ENCODE measurements at places on chromosomes 11 and 22. TPM values are rescaled to one million over a fixed set of nuclear protein-coding genes. Genes with fewer than 3 reads are reported as not detected.

- no peaks in the 10 kb centered on the region for H3K27me3 ChIP-seq
- peak overlapping the region; percentile 87 for H3K27ac ChIP-seq
- no peak overlapping the region for H3K4me3 ChIP-seq
- H3K4me1 ChIP-seq = no peaks in the 10 kb centered on the region
Measured at GRCh38 chr11:45210846-45211245, 64.4 kb downstream of the PRDM11 start.

DNA sequence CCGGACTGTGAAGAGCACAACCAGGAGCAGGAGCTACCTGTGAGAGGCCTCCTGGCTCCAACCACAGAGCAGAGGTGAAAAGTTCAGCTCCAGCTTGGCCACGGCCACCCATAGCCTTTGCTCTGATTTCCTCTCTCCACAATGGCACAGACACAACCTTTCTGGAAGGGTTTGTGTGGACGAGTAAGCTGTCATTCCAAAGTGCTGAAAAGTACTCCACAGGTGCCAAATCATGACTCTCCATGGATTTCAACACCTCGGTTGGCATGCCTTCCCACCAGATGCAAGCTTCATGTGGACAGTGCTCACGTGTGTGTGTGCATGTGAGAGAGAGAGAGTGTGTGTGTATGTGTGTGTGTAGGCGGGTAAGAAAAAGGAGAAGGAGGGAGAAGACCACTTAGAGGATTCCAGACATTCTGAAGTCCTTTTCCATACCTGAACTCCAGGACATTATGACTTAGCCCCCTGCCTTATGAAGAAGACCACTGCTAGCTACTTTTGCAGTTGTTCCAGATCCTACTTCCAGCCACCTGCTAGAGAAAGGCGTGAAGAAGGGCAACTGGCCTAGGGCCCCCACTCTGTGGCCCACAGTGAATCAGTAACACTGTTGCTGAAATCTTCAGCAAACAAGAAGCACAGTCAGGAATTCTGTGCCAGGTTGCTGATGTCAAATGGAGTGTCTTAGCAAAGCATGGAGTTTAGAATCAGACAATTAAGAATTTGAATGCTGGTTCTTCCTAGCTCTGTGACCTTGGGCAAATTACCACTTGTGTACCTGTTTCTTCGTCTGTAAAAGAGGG, 13.9 kb upstream of the NAV2 start:
- H3K4me3 ChIP-seq = no peak overlapping the region
- DNase-seq = peak; percentile 89
- peak overlapping the region; percentile 97 for H3K27ac ChIP-seq
- H3K36me3 ChIP-seq = no peaks in the 10 kb centered on the region
- H3K4me1 ChIP-seq = peaks cover 74% of the 10 kb centered on the region
- H3K27me3 ChIP-seq = no peaks in the 10 kb centered on the region

DNA sequence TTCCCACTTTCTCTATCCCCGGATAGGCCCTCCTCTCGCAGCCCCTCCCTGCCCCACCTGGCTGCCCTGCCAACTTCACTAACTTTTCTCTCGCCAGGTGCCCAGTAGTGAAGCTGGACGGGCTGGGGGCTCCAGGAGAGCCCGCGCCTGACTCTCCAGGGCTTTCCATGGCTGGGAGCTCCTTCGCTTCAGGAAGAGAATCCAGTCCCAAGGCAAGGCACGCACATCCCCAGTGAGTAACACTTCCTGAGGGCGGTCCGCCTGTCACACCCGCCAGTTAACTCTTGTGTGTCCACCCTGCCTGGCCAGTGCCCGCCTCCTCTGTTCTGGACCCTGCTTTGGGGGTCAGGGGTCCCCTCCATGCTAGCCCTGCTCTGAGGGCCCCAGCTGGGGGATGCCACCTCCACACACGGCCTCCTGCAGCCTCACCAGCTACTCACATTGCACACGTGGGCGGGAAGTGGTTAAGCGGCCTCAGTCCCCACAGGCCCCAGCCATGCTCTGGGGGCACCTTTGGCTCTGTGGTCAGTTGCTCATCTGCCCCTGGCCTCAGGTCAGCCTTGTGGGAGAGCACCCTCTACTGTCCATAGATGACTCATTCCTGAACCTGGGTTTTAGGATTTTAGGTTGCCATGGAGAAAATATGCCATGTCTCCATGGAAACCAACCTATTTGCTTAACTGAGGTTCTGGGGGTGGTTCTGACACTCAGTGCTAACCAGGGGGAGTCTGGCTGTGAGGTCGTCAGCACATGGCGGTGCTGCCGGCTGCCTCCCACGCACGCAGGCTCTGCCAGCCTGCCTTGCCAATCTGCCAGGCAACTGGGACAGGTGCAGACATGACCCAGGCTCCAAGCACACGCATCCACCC, at the start of gene RIN1:
Gene RIN1, minus strand, starts transcription at position 201 of the 869 bp plus-strand sequence. Its CDS starts 32 bp downstream, at position 169.
- peak; percentile 83 for DNase-seq
- H3K36me3 ChIP-seq = peaks cover 60% of the 10 kb centered on the region

- no peaks in the 10 kb centered on the region for H3K4me1 ChIP-seq
- no peaks in the 10 kb centered on the region for H3K27me3 ChIP-seq
- H3K27ac ChIP-seq = no peak overlapping the region
- H3K36me3 ChIP-seq = no peaks in the 10 kb centered on the region
- no peak for DNase-seq
Measured at GRCh38 chr11:87425391-87425790, 387.7 kb downstream of the TMEM135 start.

GRCh38 chr11:70603756-70604211, 205.5 kb downstream of the CTTN start:
- no peak overlapping the region for H3K4me3 ChIP-seq
- no peak overlapping the region for H3K27ac ChIP-seq
- peaks cover 4% of the 10 kb centered on the region for H3K27me3 ChIP-seq
- DNase-seq = no peak

DNA sequence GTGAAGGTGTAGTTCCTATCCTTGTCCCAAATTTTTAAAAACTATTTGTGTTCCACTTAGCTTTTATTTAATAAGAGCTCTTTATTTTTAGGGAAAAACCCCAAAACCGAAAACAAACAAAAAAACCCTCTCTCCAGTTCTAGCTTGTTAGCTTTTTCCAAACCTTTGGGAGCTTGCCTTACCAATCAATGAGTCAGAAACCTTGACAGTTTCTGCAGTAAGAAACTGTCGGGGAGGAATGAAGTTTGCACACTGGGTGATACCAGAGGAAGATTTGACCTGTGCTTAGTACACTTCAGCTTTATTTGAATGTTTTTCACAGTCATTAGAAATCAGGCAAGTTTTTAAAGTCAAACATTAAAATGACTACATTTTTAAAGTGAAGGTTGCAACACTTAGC, 105.0 kb downstream of the FAT3 start:
- H3K4me1 ChIP-seq = peaks cover 17% of the 10 kb centered on the region
- H3K36me3 ChIP-seq = no peaks in the 10 kb centered on the region
- H3K27me3 ChIP-seq = no peaks in the 10 kb centered on the region
- H3K27ac ChIP-seq = no peak overlapping the region

GRCh38 chr22:38316364-38317121, 690 bp downstream of the CSNK1E start:
- peaks cover 6% of the 10 kb centered on the region for H3K36me3 ChIP-seq
- peaks cover 56% of the 10 kb centered on the region for H3K4me1 ChIP-seq
- H3K4me3 ChIP-seq = peak overlapping the region; percentile 96
- peak overlapping the region; percentile 96 for H3K27ac ChIP-seq

- no peaks in the 10 kb centered on the region for H3K27me3 ChIP-seq
- no peak overlapping the region for H3K4me3 ChIP-seq
- no peak for DNase-seq
- H3K36me3 ChIP-seq = no peaks in the 10 kb centered on the region
- no peak overlapping the region for H3K27ac ChIP-seq
Measured at GRCh38 chr22:25663654-25664053, 78.3 kb upstream of the MYO18B start.

GRCh38 chr11:95229993-95230809, 801 bp downstream of the SESN3 start:
- H3K4me3 ChIP-seq = peak overlapping the region; percentile 61
- H3K36me3 ChIP-seq = no peaks in the 10 kb centered on the region
- peak; percentile 64 for DNase-seq
- no peaks in the 10 kb centered on the region for H3K4me1 ChIP-seq

- no peaks in the 10 kb centered on the region for H3K4me1 ChIP-seq
- H3K27me3 ChIP-seq = no peaks in the 10 kb centered on the region
- H3K27ac ChIP-seq = no peak overlapping the region
- H3K36me3 ChIP-seq = no peaks in the 10 kb centered on the region
- DNase-seq = no peak
Measured at GRCh38 chr11:103936059-103936458, 100.4 kb upstream of the DDI1 start.

DNA sequence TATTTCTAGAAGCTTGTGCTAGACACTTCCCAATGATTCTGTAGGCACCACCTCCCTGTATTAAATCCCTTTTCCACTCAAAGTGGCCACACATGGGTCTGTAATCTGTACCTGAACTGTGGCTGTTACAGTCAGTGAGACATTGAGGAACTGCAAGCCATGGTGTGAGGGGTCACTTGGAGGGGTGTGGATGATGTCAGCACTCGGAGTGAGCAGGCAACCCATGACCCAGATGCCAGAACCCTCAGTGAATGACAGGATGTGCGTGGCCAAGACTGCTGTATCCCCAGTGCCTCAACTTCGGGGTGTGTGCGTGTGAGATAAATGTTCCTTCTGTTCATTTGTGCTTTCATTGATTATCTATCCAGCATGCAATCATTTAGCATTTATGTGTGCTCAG, 14.7 kb upstream of the SHANK3 start:
- H3K27ac ChIP-seq = no peak overlapping the region
- no peaks in the 10 kb centered on the region for H3K36me3 ChIP-seq
- DNase-seq = no peak
- no peaks in the 10 kb centered on the region for H3K4me1 ChIP-seq

DNA sequence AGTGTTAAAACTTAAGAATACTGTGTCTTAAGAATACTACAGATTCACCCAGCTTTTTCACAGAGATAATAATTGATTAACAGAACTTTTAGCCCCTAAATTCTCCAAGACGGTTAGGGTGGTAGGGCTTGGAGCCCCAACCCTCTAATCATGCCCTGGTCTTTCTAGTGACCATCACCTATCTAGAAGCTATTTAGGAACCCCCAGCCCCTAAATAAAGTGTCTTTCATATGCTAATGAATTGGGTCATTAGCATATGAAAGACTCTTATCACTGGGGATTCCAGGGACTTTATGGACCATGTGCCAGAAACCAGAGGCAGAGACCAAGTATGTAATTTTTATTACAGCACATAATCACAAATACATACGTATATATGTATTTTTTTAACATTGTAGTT, 999.7 kb upstream of the RAG2 start:
- H3K4me1 ChIP-seq = no peaks in the 10 kb centered on the region
- no peak overlapping the region for H3K27ac ChIP-seq

GRCh38 chr11:123212406-123212805, 17.4 kb upstream of the CLMP start:
- no peaks in the 10 kb centered on the region for H3K4me1 ChIP-seq
- no peaks in the 10 kb centered on the region for H3K36me3 ChIP-seq
- no peak overlapping the region for H3K4me3 ChIP-seq
- H3K27me3 ChIP-seq = no peaks in the 10 kb centered on the region
- peak overlapping the region; percentile 84 for H3K27ac ChIP-seq
- no peak for DNase-seq

DNA sequence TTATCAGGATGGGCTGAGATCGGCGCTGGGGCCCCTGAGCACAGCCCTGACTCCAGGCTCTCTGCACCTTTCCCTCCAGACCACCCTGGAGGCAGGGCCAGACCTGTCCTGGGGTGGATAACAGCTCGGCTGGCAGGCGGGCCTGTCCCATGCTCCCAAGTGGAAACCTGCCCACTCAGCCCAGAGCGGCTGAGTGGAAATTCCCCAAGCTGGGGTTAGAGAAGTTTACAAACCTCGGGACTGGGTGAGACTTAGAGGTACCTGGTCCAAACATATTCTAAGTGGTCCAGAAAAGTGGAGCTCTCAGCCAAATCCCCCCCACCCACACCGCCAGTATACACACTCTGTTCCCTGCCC, 4.8 kb upstream of the FXYD2 start:
- DNase-seq = peak; percentile 66
- no peaks in the 10 kb centered on the region for H3K27me3 ChIP-seq
- H3K4me3 ChIP-seq = no peak overlapping the region
- H3K36me3 ChIP-seq = no peaks in the 10 kb centered on the region

- no peaks in the 10 kb centered on the region for H3K27me3 ChIP-seq
- H3K36me3 ChIP-seq = no peaks in the 10 kb centered on the region
- no peak for DNase-seq
- no peaks in the 10 kb centered on the region for H3K4me1 ChIP-seq
- no peak overlapping the region for H3K27ac ChIP-seq
- H3K4me3 ChIP-seq = no peak overlapping the region
Measured at GRCh38 chr11:101523634-101524260, 60.1 kb downstream of the TRPC6 start.

DNA sequence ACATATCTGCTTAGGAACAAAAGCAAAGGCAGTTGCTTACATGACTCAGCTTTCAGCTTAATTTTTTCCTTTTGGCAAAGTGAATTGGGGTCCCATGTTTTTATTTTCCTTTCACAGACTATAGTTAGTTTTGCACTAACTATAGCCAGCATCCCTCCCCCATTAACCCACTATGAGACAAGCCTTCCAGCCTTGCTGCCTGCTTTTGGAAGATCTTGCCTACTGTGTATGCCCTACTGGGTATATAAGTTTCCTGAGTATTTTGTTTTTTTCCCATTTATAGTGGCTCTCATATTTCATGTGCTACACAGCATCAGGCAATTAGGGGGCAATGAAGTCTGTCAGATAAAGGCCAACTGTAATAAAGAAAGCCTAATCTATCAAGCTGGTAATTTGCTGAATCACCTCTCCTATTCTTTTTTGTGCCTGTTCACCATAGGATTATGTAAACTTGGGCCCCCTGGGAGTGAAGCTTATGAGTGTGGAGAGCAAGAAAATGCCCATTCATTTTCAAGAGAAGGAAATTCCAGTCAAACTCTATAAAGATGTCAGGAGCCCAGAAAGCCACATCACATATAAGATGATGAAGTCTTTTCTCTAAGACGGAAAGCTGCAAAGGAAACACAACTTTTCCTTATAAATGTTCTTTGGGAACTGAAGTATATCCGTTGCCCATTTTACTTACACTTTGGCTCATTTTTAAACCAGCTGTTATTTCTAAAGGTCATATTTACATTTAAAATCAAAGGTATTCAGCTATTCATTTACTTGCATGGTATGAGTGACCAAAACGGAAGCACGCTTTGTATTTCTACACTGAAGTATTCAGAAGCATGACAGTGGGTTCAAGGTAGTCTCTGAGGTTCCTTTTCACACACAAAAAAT, 64.0 kb downstream of the CCDC83 start:
- H3K36me3 ChIP-seq = no peaks in the 10 kb centered on the region
- no peaks in the 10 kb centered on the region for H3K27me3 ChIP-seq
- H3K4me1 ChIP-seq = no peaks in the 10 kb centered on the region
- H3K27ac ChIP-seq = no peak overlapping the region
- H3K4me3 ChIP-seq = no peak overlapping the region

- no peak overlapping the region for H3K27ac ChIP-seq
- no peaks in the 10 kb centered on the region for H3K27me3 ChIP-seq
- no peaks in the 10 kb centered on the region for H3K4me1 ChIP-seq
Measured at GRCh38 chr11:27907091-27907490, 200.9 kb downstream of the KIF18A start.

CHST1 gene
- 1.4 TPM for total RNA-seq

DAGLA gene
- 4.2 TPM for total RNA-seq

TRIM22 gene
- total RNA-seq = 21.1 TPM

TMPRSS5 gene
- total RNA-seq = 0.54 TPM

LRRC32 gene
- 6.4 TPM for total RNA-seq

PHOX2A gene
- 0.82 TPM for total RNA-seq

GP1BB gene
- total RNA-seq = 1.6 TPM
